SW 1271 (cell line): ENCODE measurements at places on chromosomes 2 and 18.
A peak's percentile ranks its signal among the peaks of the same experiment; 100 is the strongest.

DNA sequence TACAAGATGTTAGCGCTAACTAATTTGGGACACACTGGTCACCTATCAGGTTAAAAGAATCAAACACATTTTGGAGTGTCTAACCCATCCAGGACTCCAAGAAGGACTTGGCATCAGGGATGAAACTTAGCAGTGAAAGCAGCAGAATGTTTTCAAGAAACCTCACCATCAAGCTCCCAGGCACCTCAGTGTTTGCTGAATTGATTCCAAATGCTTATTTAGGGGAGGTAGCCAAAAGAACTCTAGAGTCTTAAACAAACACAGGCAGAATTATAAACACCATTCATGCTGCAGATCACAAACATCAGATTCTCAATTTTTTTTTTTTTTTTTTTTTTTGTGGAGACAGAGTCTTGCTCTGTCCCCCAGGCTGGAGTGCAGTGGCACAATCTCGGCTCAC is 122.8 kb upstream of the UXS1 start:
- DNase-seq: no peak

- DNase-seq: no peak
These were observed 87.4 kb downstream of the ZNF516 start for GRCh38 chr18:76407681-76408080.

GRCh38 chr18:26756556-26756955 is 109.0 kb downstream of the AQP4 start:
- DNase-seq: no peak

GRCh38 chr2:67650291-67651133 is 253.4 kb downstream of the ETAA1 start:
- peak; percentile 16 for DNase-seq

GRCh38 chr2:36609507-36609906 is 11.5 kb upstream of the FEZ2 start:
- no peak for DNase-seq

DNA sequence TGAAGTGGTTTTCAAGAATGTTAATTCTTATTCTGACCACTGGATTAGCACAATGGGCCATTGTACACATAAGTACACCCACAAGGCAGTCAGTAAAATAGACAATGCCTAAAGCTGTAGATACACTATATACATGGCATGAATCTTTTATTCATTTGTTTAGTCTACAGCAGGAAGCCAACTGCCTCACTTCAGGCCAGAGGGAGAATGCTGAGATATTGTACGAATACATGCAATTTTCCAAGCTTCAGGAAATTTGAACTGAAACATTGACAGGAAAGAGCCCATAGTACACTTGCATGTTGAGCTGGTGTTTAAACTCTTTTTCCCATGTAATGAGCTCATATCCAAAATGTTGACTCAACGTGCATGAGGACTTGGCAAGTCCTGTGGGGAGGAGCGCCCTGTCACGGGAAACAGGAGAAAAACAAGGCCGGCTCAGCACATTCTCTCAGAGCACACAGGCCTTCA is 111.6 kb upstream of the CYP1B1 start:
- DNase-seq: no peak

DNA sequence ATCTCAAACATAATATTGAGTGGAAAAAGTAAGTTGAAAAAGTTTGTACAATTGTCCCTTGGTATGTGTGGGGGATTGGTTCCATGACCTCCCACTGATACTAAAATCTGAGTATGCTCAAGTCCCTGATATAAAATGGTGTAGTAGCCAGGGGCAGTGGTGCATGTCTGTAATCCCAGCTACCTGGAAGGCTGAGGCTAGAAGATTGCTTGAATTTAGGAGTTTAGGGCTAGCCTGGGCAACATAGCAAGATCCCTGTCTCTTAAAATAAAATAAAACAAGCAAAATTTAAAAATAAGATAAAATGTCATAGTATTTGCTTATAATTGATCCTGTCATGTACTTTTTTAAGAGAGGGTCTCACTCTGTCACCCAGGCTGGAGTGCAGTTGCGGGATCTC is 122.0 kb downstream of the PTRHD1 start:
- DNase-seq: no peak

DNA sequence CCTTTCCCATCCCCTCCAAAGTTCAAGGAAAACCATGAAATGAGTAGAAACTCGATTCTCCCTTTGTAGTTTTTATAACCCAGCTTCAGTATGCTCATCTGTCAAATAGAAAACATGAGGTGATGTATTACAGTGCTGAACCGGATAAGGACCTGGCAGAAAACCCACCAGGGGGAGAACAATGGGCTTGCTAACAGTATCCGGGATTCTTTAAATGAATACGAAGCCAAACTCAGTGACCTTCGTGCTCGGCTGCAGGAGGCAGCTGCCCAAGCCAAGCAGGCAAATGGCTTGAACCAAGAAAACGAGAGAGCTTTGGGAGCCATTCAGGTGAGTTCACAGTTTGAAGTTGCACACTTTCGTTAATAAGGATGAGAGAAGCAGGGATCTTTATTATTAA is 113.6 kb upstream of the TTC39C start:
- no peak for DNase-seq

DNA sequence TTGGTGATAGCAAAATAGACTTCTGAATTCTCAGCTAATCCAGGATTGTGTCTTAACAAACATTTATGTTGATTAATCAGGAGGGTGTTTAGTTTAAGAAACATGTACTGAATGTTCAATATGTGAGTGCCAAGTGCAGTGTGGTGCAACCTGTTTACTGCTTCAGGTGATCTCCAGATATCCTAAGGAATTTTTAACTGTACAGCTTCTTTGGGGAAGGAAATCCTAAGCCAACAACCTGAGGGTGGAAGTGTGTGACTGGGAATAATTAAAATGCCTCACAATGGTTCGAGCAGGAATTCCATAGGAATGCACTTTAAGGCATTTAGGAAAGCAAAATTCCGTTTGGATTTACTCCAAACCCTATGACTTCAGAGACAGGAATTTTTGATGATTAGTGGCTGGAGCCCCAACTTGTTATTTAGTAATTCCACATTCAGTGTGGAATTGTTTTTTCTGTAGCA is 16.4 kb downstream of the CRIM1 start:
- DNase-seq: peak; percentile 91

- DNase-seq: no peak
These were observed 26.0 kb downstream of the SOS1 start for GRCh38 chr2:39094717-39095363.

GRCh38 chr2:23508066-23508390 is 123.0 kb downstream of the KLHL29 start:
- DNase-seq: no peak

DNA sequence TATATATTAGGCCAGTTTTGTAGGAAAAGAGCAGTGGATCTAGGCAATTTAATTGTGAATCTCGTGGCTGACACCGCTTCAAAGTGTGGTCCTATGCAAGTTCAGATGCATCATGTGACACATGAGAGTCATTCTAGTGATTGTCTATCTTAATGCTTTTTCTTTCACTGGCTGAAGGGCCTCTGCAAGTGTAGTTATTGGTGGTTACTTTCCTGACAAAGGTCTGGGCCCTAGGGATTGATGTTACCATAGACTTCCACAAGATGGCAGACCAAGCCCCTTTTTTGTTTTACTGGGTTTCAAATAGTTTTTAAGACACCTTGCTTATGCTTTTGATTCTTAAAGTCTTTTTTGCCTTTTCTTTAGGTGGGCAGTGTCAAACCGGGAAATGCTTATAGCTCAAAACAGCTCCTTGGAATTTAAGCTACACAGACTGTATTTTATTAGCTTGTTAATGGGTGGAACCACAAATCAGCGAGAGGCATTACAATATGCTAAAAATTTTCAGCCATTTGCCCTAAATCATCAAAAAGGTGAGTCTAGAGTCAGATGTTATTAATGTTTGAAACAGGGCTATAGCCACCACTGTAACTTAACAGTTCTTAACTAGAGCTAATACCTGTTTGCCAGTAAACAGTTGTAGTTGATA is 25.9 kb downstream of the CD8A start:
- DNase-seq: peak; percentile 39

- DNase-seq: no peak
These were observed 188.3 kb downstream of the FHOD3 start for GRCh38 chr18:36485772-36486171.

DNA sequence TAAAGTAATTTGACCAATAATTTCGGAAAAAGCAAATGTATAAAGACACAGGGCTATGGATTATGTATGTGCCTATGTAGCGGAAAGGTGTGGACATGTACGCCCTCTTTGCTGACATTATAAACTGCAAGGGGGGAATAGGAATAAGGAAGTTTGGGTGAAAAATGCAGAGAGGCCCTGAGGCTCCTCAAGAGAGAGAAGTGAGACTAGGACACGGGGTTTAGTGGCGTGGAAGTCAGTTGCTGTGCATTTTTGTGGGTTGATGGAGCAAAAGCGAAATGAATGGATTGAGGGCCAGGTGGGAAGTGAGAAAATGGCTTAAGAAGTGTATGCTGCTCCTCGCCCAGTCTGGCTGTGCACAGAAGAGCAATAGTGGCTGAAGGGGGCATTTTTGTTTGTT is 96.2 kb upstream of the B3GNT7 start:
- no peak for DNase-seq

DNA sequence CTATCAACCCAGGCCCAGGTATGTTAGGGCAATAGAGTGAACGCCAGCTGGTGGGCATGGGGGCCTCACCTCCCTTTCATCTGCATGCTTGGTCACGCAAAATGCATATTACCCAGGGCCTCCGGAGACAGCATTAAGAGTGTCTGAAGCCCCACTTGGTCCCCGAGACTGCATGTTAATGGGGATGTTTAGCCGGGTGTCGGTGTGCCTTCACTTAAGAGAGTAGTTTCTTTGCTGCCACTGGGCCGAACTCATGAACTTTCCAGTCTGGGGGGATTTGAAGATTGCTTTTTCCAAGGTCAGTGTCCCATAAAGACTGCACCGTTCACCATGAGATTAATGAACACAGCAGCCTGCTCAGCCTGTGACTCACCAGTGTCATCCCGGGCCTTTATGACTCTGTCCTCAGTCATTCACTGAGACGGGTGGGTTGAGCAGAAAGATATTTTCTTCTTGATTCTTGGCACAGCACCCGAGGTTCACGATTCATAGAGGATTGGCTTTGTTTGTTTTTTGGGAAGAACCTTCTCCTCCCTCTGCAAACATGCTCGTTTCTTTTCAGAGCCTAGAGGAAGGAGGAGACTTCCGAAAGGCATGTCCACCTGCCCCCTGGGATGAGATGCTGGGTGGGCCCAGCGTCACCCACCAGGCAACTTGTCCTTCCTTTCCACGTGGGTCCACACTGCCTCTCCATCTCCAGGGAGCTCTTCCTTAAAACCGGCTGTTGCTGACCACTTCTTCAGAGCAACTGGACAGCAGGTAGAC is 199.1 kb downstream of the GLI2 start:
- no peak for DNase-seq

GRCh38 chr2:143608758-143609157 is 479.5 kb downstream of the ARHGAP15 start:
- no peak for DNase-seq

- DNase-seq: no peak
These were observed 49.8 kb downstream of the CYB5A start for GRCh38 chr18:74241970-74242369.

- no peak for DNase-seq
These were observed 75.0 kb downstream of the PTGR3 start for GRCh38 chr18:75133721-75134610.

DNA sequence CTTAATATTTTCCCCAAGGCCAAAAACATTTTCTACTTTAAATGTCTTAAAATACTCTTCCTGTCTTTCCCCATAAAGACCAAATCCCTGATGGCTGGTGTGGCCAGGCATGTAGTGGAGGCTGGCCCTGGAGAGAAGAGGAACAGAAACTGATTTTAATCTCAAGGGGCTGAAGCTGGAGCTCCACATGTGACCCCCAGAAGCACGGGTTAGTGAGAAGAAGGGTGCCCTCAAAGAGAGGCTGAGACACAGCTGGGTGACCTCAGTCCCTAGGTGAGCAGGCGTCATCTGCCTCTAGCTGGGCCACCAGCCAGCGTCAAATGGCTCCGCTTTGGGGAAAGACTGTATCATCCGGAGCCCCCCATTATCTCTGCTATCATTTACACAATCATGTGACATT is 19.3 kb upstream of the TMEM18 start:
- DNase-seq: no peak

GRCh38 chr2:28348149-28348567 is 44.5 kb upstream of the FOSL2 start:
- DNase-seq: no peak

GRCh38 chr2:206438196-206438724 is 5.1 kb upstream of the ADAM23 start:
- no peak for DNase-seq

DNA sequence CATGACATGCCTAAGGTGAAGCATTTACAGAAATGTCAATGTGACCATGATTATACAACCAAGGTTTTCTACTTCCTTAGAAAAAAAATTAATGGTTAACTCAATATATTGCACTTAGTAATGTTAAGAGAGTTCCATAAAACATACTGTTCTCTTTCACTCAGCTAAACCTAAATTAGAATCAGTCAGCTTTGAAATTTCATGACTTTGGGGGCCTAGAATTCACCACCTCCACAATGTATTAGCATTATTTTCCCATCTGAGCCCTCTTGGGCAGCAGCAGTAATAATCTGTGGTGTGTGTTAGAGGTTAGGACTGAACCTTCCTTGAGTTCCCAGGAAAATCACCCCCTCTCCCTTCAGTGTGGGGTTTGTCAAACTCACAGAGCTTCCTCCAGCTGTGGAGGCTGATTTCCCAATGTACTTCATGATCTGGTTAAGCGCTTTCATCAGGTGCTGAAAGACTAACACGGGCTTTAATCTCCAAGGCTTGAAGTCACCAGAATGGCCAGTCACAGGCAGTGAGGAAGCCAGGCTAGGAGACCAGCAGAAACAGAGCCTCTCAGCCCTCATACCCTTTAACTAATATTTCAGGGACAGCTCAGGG is 7.1 kb upstream of the UPP2 start:
- no peak for DNase-seq

- DNase-seq: no peak
These were observed 127.4 kb downstream of the CHST9 start for GRCh38 chr18:27057519-27058234.

DNA sequence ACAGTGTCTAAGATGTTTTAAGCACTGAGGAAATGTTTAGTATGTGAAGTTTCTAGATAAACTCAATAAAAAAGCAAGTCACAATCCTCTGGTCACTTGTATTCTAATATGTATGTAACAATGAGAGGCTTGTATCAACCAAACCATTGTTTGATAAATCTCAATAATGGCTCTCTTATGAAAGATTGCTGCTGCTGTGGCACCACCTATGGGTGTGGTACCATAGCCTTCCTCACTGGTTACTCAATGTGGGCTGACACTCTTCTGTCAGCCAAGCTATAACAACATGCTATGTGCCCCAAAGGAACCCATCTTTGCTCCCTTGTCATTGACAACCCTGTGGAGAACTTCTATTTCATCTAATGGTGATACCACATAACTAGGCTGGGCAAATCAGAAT is 12.6 kb upstream of the RAB1A start:
- no peak for DNase-seq

DNA sequence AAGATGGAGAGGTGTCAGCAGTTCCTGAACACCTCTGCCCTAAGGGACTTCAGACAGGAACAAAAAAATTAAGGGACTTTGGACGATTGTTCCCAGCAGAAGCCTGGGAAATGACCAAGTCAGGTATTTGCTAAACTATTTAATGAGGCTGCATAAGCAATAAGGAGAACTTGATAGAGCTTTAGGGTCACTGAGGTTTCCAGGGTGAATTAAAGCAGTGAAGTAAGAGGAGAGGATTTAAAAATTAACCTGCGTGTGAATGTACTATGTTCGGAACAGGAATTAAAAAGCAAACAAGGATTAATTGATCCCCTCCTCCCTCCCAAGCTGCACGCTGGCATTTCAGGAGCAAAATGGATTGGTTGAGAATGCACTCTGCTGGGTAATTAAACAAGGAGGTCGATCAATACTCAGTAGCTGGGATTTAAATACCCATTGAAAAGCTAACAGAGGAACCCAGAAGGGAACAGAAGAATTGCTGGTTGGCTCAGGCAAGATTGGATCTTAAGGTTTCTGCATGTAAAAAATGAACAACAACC is 157.2 kb downstream of the RNF152 start:
- no peak for DNase-seq
